HFF-Myc (cell line): ENCODE measurements at places on chromosomes 13 and 19.

- DNase-seq, result no peak
Observed at GRCh38 chr13:64662887-64663593, 2567.1 kb downstream of the PCDH9 start.

DNA sequence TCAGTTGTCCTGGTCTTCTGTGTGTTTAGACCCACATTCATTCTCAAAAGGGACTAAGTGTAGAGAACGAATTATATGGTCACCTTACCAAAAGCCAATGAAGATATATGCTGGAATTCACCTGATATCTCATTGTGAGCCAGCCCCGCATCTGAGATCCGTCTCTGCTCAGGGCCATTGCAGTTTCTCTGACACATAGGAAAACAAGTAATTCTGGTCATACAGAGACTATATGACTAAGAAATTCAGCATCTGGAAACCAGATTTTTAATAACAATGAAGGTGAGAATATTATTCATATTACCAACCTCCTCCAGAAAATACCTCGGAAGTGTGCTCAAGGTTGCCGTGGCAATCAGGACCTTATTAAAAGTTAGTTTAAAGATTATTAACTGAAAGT, 278.6 kb upstream of the EDNRB start:
- DNase-seq, result no peak

- no peak for DNase-seq
Observed at GRCh38 chr13:110916301-110917142, 1.7 kb upstream of the ANKRD10 start.

- DNase-seq, result no peak
Observed at GRCh38 chr13:44298314-44298713, 75.3 kb upstream of the SERP2 start.

GRCh38 chr19:55279770-55280643, at the start of gene HSPBP1:
Gene HSPBP1 (minus strand): TSS chr19:55280110. CDS start chr19:55279608, 502 bp downstream.
- DNase-seq, result peak; percentile 86

- no peak for DNase-seq
Observed at GRCh38 chr19:48611872-48612271, 3.0 kb downstream of the FAM83E start.
